Kidney (tissue), 22 donors: ENCODE measurements at places on chromosomes 1 and 21.
A peak's percentile ranks its signal among the peaks of the same experiment; 100 is the strongest.

- no peak for DNase-seq
These were observed 39.2 kb upstream of the ADAMTS1 start for GRCh38 chr21:26884436-26884835.

DNA sequence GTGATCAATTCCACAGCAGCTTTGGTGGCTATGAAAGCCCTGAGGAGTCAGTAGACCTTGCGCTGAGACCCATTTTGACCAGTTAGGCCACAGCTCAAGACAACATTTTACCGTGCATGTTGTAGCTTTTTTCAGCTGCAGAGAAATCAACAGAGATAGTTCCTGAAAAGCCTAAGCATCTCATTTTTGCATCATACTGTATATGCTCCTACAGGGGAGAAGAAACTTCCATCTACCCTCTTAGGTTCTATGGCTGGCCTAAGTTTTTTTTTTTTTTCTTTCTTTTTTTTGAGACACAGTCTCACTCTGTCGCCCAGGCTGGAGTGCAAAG, 24.8 kb upstream of the EYA3 start:
- DNase-seq = no peak

DNA sequence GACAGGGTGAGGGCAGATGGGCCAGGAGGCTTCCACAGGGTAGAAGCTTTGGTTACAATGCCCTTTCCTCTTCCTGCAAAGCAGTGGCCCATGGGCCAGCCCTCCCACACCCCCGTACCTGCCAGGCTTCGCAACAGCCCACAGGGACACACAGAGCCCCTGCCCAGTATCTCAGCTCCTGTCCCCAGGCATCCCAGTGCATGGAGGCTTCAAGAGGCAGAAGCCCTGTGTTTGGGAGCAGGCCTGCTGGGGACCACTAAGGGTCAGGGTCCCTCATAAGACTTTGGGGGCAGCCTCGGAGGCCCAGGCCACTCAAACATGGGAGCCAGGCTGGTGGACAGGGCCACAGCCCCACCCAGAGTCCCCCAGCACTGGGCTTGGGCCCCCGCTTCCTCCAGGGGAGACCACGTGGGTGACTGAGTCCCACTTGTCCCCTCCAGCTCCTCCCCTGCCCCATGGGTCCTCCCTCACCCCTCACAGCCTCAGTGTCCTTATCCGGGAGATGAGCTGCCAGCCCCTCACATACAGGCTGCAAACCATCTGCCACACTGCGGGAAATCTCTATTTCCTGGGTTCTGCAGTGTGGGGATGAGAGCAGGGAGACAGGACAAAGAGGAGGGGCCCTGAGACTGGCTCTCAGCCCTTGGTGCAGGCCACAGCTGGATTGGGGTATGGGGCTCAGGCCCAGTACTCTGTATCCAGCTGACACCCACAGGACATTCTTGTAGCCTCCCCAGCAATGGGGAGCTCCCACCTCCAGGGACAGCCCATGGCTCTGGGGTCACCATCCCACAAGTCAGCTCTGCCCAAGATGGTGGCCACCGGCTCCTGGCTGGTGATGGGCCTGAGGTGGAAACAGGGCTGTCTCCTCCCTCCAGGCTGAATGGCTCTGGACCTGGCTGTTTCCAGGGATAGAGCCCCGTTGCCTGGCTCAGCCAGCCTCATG, 50.7 kb downstream of the WNT9A start:
- DNase-seq = peak; percentile 54

- no peak for DNase-seq
These were observed 8.6 kb upstream of the TACSTD2 start for GRCh38 chr1:58585581-58586151.

GRCh38 chr1:75615613-75616435, 4.9 kb upstream of the SLC44A5 start:
- DNase-seq = peak; percentile 64

DNA sequence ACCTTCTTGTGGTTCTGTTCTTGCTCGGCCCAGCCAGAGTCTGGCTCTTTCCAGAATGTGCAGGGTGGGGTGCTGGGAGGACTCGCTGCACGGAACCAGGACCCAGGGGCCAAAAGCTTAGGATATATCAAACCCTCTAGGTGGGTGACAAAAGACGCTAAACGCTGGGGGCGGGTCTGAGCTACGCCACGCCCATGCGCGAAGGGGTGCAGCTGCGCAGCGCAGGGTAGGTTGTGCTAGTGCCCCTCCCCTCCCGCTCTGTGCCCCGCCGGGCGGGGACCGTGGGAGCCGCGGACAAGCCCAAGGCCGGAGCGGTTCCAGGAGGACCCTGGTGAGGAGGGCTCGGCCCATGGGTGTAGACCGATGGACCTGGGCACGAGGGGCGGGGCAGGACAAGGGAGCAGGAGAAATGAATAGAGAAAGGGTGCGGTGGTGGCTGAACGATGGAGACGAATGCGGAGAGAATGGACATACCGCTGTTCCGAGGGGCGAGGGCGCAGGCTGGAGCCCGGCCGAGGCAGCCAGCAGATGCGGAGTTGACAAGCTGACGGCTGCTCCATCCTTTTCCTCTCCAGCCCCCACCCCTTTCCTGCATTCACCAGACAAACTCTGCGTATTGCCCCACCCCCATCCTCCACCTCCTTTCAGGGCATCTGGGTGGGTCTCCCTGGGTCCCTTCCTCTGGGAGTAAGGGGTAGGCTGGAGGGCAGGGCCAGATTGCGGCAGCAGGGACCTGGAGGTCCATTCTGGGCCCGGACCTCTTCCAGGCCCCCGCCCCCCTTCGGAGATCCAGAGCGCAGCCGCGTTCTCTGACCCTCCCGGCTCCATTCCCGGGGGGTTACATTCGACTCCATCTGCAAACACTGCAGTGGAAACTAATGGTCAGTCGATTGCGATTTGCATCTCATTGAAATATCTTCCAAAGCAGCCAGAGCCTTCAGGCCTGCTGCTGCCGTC, at the start of gene RUSC1:
TSS of gene RUSC1 (plus strand) at position 234 of the 957 bp plus-strand sequence. CDS start 880 bp downstream, outside the sequence.
- DNase-seq = peak; percentile 87

- no peak for DNase-seq
These were observed 3.3 kb upstream of the IL23R start for GRCh38 chr1:67162954-67163353.

DNA sequence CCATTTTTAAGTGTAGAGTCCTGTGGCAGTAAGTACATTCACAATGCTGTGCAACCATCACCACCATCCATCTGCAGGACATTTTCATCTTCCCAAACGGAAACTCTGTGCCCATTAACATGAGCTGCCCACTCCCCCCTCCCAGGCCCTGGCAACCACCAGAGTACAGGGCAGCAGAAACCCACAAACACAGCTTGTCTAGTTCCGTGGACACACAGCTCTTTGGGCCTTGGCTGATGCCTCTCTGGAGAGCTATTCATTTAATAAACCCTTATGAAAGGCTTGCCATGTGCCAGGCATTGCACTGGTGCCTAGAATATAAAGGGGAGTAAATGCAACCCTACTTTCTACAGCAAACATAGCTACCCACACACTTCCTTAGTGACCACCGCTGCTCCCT, 28.0 kb downstream of the STUM start:
- no peak for DNase-seq

- DNase-seq = no peak
These were observed 465.3 kb upstream of the PTBP2 start for GRCh38 chr1:96256130-96256790.

DNA sequence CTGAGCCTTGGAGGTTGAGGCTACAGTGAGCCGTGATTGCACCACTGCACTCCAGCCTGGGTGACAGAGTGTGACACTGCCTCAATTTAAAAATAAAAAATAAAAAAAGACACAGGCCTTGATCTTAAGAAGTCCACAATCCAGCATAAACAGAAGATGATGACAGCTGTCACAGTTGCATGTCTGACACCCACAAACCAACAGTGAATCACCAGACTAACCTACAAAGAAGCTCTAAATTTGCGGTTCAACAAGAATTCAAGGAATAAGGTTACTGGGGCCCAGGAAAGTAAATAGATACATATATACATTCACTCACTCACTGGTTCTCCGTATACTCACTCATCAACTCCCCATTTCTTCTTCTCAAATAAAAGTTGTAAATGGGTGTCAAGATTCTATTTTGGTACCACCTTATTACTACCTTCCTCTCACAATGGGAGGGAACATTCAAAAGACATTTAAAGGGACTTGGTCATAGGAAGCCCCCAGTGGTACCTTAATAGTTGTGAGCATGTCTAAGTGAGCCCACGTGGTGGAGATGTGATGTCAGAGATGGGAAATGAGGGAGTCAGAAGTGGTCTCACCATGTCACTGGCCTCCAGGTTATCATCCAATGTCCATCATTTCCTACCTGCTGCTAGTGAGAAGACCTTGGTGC, 66.9 kb upstream of the PRDX6 start:
- no peak for DNase-seq

GRCh38 chr1:222454186-222454585, 93.7 kb downstream of the HHIPL2 start:
- no peak for DNase-seq

DNA sequence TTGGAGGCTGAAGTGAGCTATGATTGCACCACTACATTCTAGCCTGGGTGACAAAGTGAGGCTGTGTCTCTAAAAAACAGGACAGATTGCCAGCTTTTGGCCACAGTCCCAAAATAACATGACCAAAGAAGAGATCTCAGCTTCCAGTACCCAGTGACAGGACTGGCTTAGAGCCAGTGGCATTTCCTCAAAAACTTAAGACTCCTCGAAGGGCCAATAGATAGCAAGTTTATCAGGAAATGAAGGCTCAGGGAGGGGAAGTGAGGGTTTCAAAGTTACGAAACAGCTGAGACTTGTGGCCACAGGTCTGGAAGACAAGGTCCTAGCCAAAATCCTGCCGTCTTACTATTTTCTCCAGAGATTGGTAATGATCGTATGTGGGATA, 6.3 kb upstream of the TMEM39B start:
- peak; percentile 43 for DNase-seq

DNA sequence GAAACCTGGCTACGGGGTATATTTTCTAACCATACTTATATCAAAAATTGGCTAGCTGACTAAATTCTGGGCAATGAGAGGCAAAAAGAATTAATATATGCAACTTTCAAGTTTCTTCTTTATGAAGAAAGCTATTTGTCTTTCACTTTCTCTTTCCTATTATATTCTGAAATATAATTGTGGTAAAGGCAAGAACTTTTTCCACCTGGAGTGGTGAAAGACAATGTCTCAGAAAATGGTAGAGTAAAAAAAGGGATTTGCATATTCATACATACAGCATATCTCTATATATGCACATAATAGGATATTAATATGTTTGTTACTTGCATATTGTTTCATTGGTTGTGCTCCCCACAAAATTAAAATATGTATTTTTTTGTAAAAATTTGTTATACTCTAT, 793.8 kb downstream of the PLA2G4A start:
- DNase-seq = no peak

DNA sequence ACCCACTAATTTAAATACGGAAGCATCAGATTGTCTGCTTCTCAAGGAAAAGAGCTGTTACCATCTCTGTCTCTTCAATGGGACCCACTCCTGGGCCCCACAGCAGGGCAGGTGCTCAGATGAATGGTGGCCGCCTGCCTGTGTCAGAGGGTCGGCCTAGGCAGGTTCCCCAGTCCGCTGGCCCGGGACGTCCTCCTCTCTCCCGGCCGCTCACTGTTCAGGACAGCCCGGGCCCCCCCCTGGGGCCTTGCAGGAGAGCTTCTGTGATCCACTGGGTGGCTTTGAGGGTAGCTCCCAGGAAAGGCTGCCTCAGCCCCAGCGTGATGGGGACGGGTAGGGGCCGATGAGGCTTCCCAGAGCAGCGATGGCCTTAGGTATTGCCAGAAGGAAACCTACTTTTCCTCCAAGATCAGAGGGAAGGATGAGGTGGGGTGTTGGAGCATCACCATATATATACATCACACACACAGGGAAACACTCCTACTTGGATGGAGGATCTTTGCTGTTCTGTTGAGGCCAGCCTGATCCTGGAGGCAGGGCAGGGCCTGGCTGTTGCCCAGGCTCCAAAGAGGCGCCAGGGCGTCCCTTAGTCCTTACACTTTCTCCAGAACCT, 231.3 kb downstream of the SDCCAG8 start:
- DNase-seq = no peak

GRCh38 chr1:42851960-42852607, 5.7 kb downstream of the ZNF691 start:
- DNase-seq = no peak

GRCh38 chr1:169868978-169869377, 24.7 kb downstream of the SCYL3 start:
- DNase-seq = no peak

- no peak for DNase-seq
These were observed 264.5 kb downstream of the TTLL7 start for GRCh38 chr1:83734420-83734819.

DNA sequence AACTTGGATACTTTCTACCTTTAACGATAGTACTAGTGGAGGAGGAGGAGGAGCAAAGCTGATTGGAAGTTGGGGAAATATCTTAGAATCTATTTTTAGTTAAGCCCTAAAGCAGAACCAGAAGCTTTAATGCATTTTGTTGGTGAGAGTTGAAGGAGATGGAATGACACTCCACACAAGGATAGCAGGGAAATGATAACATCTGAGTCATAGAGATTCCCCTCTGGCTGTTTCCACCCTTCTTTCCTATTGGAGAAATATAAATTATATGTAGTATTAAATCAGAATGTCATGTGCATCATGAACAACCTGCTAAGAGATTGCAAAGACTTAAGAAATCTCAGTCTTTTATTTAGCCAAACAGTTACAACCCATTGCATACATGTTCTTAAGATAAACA, 1357.7 kb downstream of the NCAM2 start:
- DNase-seq = no peak

DNA sequence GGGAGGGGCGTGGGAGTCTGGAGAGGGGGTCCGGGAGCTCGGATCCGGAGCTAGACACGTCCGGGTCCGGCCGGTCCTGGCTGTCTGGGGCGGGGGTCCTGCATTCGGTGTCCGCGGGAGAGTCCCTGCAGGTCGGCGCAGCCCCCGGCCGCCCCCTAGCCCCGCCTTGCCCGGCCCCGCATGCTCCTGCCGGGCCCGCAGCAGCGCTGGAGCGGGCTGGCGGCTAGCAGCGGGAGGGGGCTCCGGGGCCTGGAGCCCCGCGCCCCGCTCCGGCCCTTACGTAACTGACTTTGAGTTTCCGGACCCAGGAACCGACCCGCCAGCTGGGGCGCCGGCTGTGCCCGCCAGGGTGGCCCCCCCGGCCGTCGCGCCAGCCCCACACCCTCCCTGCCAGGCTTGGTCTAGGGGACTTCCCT, 26.9 kb upstream of the EPB41 start:
- no peak for DNase-seq
